ENCODE measurements at places on chromosomes 4 and X.

DNA sequence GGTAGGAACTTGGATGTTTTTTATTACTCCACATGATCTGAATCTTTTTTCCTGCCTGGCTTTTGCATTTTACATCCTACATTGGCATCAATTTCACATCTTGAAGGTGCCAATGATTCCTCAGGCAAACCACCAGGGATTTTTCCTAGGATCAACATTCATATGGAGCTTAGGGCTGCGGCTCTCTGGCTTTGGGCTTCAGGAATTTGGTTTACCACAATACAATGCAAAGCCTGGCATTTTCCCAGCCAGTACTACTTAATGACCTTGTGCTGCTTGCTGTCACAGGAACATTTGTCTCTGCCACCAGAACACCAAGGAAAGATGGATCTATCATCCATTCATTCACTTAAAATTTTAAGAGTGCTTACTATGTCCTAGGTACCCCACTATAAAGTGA is 180.7 kb downstream of the PDGFC start:
- no peak for DNase-seq

DNA sequence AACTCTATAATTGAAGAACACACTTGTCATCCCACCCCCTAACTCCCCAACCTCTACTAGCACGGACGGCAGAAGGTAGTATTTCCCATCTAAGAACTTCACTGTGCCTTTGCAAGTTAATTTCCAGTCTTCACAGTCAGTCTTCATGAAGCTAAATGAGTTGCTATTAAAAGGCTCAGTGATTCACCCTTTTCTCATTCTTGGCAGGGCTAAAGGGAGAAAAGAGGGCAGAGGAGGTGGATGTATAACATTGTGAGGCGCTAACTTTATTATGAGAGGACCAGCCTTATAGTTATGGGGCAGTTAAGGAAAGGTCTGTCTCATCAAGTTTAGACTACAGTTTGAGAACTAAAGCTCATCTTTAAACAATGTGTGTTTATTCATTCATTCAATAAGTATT is 161.0 kb upstream of the S100G start:
- DNase-seq: no peak

- DNase-seq: no peak
These were observed 92.4 kb upstream of the ATXN3L start for GRCh38 chrX:13412208-13412600.

- no peak for DNase-seq
These were observed 24.2 kb upstream of the CXCL2 start for GRCh38 chr4:74123065-74123728.

DNA sequence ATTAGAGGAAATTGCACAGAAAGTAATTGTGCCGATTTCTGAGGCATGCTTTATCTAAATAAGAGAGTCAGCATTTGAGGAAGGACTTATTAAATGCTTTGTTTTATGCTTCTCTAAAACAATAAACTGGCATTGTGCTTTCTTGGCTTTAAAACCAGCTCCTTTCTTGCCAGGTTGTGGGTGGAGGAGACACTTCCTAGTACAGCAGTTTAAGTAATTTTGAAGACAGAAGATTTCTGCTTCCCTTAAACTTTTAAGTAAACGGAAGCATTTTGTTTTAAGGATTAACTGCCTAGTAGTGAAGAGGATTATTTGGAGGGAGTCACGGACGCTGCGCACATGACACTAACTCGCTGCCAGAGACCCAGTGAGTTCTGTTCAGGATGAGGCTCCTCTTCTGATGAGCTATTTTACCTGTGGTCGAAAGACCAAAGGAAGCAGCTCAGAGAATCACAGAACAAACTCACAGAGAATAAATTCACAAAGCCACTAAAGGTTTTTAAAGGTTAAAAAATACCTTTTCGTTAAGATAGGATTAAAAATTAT is 169.5 kb downstream of the TLL1 start:
- DNase-seq: no peak

DNA sequence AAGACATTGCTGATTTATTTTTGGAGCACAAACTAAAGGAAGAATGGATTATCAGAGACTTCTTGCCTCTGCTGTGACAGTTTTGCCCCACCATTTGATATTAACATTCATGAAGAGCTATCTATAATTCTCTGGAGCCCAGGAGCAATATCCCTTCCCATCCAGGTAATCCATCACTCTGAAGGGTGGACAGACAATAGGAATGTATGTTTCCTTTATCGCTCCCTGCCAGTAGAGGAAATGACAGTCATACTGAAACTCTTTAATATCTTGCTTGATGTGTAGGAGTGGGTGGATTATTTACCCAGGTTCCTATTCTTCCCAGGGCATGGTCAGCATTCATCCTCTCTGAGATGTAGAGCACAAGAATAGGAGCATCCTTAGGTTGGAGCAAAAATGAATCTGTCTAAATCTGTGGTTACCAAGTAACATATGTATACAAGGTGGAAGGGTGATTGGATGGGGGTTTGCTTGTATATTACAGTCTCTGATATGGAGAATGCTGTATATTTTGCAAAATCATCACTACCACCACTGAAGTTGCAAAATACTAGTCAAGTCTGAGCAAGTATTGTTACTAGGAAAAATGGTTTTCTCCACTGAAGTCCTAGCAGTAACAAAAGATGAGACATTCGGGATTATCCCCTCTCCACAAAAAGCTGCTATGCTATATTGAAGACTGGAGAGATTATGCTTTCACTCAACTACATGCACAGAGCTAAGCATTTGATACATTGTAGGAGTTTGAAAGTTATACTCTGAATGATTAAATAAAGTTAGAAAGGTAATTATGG is 151.6 kb downstream of the CBLL2 start:
- DNase-seq: no peak

DNA sequence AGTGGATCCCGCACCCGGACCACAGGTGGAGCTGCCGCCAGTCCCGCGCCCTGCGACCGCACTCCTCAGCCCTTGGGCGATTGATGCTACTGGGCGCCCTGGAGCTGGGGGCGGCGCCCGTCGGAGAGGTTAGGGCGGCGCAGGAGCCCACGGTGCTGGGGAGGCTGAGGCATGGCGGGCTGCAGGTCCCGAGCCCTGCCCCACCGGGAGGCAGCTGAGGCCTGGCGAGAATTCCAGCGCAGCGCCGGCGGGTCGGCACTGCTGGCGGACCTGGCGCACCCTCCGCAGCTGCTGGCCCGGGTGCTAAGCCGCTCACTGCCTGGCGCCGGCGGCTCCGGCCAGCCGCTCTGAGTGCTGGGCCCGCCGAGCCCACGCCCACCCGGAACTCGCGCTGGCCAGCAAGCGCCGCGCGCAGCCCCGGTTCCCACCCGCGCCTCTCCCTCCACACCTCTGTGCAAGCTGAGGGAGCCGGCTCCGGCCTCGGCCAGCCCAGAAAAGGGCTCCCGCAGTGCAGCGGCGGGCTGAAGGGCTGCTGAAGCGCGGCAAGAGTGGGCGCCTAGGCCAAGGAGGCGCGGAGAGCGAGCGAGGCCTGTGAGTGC is 1256.5 kb downstream of the STIM2 start:
- DNase-seq: no peak

- no peak for DNase-seq
These were observed 472.9 kb upstream of the GRID2 start for GRCh38 chr4:91830681-91831395.

DNA sequence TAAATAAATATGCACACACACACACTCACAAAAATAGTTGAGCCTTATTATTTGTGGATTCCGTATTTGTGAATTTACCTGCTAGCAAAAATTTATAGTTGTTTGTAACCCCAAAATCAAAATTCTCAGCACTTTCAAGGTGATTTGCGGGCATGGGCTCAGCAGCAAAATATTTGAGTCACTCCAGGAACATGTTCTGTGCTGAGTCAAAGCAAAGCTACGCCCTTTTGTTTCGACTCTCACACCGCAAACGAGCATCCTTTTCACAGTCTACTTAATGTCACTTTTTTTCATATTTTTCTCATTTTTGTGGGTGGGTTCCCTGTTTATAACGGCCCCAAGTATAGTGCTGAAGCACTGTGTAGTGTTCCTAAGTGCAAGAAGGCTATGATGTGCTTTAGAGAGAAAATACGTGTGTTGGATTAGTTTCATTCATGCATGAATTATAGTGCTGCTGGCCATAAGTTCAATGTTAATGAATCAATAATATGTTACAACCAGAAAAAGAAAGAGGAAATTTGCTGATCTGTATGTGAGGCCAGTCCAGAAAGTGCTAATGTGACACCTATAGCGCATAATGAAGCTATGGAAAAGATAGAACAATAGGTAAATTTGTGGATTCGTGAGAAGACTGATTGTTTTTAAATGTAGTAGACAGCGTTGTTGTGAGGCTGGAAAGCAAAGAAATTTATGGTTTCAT is 723.2 kb upstream of the AGA start:
- DNase-seq: no peak

DNA sequence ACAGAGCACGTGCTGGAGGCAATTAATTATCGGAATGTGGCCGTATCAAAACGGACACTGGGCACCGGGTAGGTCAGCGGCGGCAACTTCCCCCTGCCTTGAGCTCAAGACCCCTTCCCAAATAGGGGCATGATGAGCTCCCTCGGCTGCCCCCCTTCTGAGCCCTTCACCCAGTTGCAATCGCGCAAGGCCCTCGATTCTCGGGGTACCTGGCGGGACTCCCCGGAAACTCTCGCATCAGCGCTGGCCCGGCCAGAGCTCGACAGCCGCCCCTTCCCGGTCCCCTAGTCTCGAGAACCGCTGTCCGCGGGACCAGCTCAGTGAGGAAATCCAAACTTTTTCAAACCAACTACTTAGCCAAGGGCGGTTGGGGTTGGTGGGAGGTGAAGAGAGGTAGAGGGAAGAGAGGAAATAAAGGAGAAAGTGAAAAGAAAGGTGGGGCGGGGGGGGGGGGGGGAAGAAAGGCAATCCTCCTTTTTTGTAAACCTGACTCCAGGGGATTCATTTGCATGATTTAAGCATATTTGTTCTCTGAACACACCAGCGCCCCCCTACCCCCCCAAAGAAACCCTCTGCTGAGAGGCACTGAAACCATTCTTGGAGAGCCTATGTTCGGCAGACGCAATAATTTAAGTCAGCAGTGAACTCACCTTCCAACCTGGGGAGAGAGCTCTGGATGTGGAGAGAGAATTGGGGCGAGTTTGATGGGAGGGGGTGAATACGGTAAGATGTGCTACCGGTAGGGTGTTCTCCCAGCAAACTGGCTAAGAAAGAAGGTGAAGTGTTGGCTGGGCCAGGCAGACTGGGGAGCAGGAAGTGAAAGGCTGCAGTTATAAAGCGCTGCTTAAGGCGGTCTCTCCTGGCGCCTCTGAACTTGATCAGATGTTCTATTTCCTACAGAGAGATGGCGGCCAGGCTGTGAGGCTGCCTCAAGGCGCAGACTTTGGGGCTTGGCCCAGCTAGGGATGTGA is 2.0 kb upstream of the ZIC3 start:
- DNase-seq: no peak

DNA sequence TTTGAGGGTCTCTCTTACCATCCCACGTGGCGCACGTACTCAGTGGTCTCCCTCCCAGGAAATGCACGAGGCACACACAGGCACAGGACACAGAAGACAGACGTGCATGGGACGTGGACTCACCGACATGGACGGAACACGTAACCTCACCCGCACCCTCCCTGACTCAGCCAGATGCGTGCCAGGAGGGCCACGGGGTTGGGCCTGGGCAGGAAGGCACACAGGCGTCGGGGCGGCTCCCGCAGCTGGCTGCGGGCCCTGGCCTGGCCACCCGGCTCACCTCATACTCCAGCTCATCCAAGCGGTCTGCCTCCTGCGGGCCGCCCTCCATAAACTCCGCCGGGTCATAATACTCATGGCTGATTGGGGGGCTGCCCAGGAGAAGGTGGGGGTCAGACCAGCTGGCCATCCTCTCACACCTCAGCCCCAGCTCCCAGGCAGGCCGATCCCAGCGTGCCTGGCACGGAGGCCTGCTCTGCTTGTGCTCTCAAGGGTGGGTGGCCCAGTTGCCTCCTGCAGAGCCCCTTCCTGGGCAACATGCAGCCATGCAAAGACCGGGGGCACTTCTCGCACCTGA is 12.6 kb downstream of the SSR4 start:
- DNase-seq: no peak

GRCh38 chr4:1351854-1352566 is 5.0 kb downstream of the UVSSA start:
- no peak for DNase-seq

GRCh38 chr4:153728660-153729059 is 31.2 kb downstream of the RNF175 start:
- DNase-seq: no peak

GRCh38 chr4:52572936-52573485 is 86.1 kb downstream of the USP46 start:
- DNase-seq: no peak

DNA sequence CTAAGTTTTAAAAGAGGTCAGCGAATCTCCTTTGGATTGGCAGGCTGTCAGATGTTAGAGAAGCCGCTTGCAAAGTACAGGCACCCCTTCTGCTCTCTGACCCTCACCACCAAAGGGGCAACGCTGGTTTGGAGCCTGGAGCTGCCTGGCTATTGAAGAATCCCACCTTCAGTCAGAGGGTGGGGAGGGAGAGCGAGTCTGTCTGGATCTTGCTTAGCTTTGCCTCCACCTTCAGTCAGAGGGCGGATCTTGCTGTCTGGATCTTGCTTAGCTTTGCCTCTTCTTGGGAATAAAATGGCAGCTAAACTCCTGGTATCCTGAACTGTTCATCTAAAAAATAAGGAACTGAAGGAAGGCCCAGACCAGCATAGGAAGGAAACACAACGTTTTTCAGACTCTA is 7.3 kb downstream of the CCDC110 start:
- DNase-seq: no peak

- DNase-seq: no peak
These were observed 107.0 kb upstream of the ELOVL6 start for GRCh38 chr4:110305455-110305854.

DNA sequence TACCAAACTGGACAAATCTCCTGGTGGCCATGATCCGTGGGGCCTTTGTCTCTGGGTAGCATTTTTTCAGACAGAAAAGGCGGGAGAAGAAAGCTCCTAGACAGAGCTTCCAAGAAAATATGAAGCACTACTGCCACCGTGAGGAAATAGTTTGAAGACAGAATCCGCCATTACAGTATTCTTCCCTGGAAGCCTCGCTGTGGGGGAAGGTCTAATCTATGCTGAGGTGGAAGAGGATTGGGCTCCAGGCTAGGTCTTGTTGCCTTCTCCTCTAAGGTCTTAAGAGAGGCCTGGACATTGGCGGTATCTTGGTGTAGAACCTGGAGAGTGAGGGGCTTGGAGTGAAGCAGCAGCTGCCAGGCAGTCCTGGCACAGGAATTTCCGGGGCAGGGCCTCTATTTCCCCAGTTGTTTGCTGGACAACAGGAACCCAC is 218.9 kb downstream of the OR13H1 start:
- no peak for DNase-seq

DNA sequence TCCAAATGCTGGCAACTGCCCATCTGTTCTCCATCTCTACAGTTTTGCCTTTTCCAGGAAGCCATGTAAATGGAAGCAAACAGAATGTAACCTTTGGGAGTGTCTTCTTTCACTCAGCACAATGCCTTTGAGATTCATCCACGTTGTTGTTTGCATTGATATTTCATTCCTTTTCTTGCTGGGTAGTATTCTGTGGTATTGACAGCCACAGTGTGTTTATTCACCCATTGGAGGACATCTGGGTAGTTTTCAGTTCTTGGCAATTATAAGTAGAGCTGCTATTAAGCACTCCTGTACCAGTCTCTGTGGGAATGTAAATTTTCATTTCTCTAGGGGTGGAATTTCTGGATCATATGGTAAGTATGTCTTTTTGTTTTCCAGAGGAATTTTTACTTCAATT is 194.3 kb upstream of the RPS6KA3 start:
- DNase-seq: no peak

- DNase-seq: no peak
These were observed 98.8 kb upstream of the GATB start for GRCh38 chr4:151859641-151860040.
